Bronchus fibroblast of lung (primary cell): ENCODE measurements at places on chromosomes 1 and 21. TPM values are rescaled to one million over a fixed set of nuclear protein-coding genes. Genes with fewer than 3 reads are reported as not detected.

The SMIM1 gene
- total RNA-seq: 5.6 and 10.9 TPM in 2 replicates

The RGS18 gene
- total RNA-seq: not detected in 2 replicates

The COL9A2 gene
- total RNA-seq: 4.9 and 5.6 TPM in 2 replicates

The NUDT17 gene
- 4.2 and 6.4 TPM in 2 replicates for total RNA-seq

The EXO5 gene
- 8.0 and 10.3 TPM in 2 replicates for total RNA-seq

The NHLH1 gene
- under 0.01 TPM in 1 of 2 replicates, not detected in the other for total RNA-seq

The OXCT2 gene
- total RNA-seq: 1.5 and 1.6 TPM in 2 replicates

The TMOD4 gene
- 0.45 and 0.50 TPM in 2 replicates for total RNA-seq

The MAEL gene
- total RNA-seq: not detected in 2 replicates

The ACTL8 gene
- 0.30 and 0.34 TPM in 2 replicates for total RNA-seq
